Dermis blood vessel endothelial cell (primary cell): ENCODE measurements at places on chromosomes 4 and X. TPM values are rescaled to one million over a fixed set of nuclear protein-coding genes. Genes with fewer than 3 reads are reported as not detected.

DNA sequence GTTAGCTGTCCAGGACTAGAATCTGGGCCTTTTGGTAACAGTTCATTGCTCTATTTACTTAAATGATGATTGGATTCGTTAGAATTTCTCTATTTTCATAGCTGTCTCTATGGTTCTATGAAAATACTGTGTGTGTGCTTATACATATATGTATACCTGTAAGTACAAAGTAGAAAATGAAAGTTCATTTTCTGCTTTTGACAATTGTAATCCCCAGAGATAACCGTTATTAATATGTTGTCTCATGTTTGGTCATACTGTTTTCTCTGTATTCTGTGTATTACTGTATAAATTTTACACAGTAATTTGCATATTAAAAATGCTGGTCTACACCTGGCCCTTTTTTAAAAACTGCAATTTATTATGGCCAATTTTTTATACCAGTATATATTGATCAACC, 55.4 kb downstream of the CLCN3 start:
- DNase-seq: no peak

DNA sequence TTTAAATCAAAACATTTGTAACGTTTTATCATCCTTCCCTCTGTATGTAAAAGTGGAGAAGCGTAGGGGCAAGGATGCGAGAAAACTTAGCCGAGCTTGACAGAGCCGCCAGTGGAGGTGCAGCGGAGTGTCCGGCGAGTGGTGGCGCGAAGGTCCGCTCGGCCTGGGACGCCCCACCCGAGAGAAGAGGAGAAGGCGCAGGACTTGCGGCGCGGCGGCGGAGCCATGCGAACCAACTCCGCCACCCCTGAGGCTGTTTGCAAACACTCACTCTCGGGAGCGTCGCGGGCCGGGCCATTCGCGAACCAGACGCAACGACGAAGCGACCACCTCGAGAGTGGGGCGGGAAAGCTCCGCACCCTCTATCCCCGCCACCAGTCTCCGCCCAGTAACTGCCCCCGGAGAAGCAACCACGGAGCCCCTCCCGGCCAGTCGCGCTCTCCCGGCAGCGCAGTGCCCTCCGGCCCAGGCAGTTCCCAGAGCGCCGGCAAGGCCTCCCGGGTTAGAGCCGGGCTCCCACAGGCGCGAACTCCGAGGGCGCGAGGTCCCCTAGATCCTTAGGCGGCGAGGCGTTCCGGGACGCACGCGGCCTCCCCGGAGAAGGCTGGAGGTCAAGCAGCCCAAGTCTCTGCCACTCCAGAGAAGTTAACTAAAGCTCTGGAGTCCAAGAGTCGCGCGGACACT, 2.3 kb upstream of the MAB21L2 start:
- DNase-seq: peak; percentile 38

DNA sequence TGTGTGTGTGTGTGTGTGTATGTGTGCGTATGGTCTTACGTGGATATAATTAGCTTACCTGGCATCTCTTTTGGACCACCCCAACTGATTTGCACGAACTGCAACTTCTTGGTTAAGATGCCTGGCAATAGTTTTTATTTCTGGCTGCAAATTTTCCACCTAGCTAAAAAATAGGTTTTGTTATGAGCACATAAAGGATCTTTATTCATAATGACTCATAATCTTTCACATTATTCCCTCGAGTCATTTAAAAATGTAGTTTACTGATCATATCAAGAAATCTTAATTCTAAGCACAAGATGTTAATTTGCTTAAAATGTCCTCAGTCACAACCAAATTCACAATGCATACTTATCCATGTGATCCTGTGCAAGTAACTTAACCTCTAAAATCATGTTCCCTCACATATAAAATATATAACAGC, 1.5 kb downstream of the COX18 start:
- DNase-seq: peak; percentile 34

DNA sequence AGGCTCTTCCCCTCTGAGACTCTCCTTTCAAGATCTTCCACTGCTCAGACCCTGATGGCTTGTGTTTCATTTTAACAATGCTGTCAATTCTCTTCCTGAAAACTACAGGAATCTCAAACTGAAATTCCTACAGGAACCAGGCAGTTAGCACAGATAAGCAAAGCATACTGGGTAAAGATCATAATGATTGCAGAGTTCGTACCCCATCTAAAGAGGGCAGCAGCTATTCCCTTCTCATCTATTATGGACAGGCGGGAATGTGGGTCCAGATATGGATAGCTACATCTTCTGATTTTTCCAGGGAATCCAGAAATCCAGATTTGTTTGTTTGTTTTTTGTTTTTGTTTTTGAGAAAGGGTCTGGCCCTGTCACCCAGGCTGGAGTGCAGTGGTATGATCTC, 83.8 kb downstream of the STARD8 start:
- DNase-seq: peak; percentile 11

DNA sequence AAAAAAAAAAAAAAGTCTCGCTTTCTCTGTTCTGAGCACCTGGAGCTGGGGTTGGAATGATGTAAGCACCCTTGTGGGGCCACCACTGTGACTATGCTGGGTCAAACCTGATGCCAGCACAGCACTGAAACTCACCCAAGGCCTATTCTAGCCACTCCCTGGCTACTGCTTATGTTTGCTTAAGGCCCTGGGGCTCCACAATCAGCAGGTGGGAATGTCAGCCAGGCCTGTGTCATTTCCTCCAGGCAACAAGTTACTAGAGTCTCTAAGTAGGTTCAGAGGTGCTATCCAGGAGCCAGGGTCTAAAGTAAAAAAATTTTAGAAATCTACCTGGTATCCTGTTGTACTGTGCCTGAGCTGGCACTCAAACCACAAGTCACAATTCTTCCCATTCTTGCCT, 1306.8 kb downstream of the STIM2 start:
- DNase-seq: no peak

DNA sequence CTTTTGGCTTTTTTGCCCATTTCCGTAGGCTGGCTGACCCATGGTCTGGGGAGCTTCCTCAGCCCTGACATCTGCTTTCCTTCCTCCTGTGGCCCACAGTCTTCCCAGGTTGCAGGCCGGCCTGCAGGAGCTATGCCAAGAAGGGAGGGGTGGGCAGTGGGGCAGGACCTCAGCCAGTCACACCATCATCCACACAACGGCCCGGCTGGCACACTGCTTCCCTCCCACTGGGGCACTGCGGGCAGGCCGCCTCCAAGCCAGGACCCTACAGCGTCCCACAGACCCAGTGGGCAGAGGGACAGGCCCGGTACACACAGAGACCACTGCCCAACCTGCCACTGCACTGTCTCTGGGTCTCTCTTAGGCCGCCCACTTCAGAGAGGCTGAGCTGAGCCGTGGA, 38.0 kb downstream of the CTBP1 start:
- no peak for DNase-seq

FAM53A gene
- 1.1 and 2.4 TPM in 2 replicates for total RNA-seq

MAN2B2 gene
- 12.3 and 22.7 TPM in 2 replicates for total RNA-seq

GLRB gene
- 17.5 and 25.0 TPM in 2 replicates for total RNA-seq
